Activated naive CD8-positive, alpha-beta T cell treated with anti-CD3 and anti-CD28 coated beads, Interleukin-2, amount 50 U/mL, for 24 hours (primary cell): ENCODE measurements at places on chromosomes 2 and 18.
A peak's percentile ranks its signal among the peaks of the same experiment; 100 is the strongest.

DNA sequence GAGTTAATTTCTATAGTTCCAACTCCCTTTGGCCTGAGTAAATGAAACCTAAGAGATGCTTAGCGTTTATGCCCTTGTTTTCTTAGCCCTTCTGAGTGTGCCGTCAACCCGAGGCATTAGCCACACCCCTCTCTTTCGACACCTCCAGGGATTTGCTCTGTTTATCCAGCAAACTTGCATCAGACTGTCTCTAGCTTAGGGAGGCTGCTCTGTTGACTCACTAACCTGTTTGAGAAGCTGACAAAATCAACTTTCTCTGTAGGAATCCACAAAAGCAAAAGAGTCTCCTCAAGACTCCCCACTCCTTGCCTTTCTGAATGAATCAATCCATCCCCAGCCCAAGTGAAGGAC lies 317.6 kb downstream of the TNS1 start:
- DNase-seq: no peak
- H3K4me1 ChIP-seq: peaks cover 3% of the 10 kb centered on the region
- H3K36me3 ChIP-seq: peaks cover 5% of the 10 kb centered on the region
- H3K4me3 ChIP-seq: no peak overlapping the region

DNA sequence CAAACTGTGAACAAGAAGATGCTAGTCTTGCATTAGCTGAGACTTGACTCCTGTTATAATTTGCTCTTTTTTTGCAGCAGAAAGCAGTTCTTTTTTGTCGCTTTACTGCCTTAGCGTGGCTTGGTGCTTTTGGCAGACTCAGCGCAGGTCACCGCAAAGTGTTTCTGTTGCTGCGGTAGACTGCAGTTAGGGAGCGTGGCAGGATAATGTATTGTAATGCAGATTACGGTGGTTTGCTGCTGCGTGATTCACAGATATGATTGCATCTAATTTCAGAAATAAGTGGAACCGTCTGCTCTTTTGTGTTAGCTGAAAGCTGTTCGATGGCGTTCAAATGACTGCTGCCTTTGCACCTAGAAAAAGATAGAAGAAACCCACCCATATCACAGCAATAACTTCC lies 131.6 kb upstream of the SATB2 start:
- no peaks in the 10 kb centered on the region for H3K27me3 ChIP-seq
- DNase-seq: no peak
- no peaks in the 10 kb centered on the region for H3K36me3 ChIP-seq
- H3K27ac ChIP-seq: no peak overlapping the region
- H3K4me1 ChIP-seq: no peaks in the 10 kb centered on the region

- no peak overlapping the region for H3K27ac ChIP-seq
- no peak overlapping the region for H3K4me3 ChIP-seq
- H3K4me1 ChIP-seq: no peaks in the 10 kb centered on the region
- H3K36me3 ChIP-seq: no peaks in the 10 kb centered on the region
Observed at GRCh38 chr2:41826921-41827320, 220.9 kb upstream of the PKDCC start.

GRCh38 chr2:56739413-56739812 lies 555.6 kb downstream of the CCDC85A start:
- DNase-seq: no peak
- no peak overlapping the region for H3K4me3 ChIP-seq
- H3K4me1 ChIP-seq: no peaks in the 10 kb centered on the region

- peaks cover 17% of the 10 kb centered on the region for H3K4me1 ChIP-seq
- DNase-seq: no peak
- H3K27me3 ChIP-seq: no peaks in the 10 kb centered on the region
- no peak overlapping the region for H3K27ac ChIP-seq
- no peak overlapping the region for H3K4me3 ChIP-seq
Observed at GRCh38 chr2:157319795-157320194, 5.8 kb downstream of the ERMN start.

DNA sequence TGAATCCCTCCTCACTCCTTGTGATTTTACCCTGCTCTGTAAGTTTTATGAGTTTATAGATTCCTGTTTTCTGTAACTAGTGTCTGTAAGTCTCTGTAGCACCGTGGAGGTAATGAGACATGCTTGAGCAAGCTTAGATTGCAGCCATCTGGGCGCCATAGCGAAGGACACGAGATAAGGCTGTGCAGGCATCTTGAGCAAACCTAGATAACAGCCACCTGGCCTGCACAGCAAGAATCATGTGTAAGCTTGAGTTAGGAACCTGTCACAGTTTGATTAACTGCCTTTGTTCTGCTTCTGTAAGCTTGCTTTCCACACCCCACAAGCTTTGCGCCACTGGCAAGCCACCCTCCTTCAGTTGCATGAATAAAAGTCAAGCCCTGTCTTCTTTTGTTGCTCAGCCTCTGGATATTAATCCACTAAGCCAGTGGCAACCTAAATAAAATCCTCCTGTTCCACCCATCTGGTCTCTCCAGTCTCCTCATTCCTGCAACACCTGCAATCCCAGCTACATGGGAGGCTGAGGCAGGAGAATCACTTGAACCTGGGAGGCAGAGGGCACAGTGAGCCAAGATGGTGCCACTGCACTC lies 270.6 kb upstream of the RGPD4 start:
- no peaks in the 10 kb centered on the region for H3K36me3 ChIP-seq
- H3K27ac ChIP-seq: no peak overlapping the region
- H3K4me3 ChIP-seq: no peak overlapping the region
- DNase-seq: no peak

- H3K4me3 ChIP-seq: no peak overlapping the region
- H3K27ac ChIP-seq: no peak overlapping the region
- no peaks in the 10 kb centered on the region for H3K36me3 ChIP-seq
- DNase-seq: peak; percentile 15
Observed at GRCh38 chr2:196337208-196337953, 166.0 kb upstream of the STK17B start.

DNA sequence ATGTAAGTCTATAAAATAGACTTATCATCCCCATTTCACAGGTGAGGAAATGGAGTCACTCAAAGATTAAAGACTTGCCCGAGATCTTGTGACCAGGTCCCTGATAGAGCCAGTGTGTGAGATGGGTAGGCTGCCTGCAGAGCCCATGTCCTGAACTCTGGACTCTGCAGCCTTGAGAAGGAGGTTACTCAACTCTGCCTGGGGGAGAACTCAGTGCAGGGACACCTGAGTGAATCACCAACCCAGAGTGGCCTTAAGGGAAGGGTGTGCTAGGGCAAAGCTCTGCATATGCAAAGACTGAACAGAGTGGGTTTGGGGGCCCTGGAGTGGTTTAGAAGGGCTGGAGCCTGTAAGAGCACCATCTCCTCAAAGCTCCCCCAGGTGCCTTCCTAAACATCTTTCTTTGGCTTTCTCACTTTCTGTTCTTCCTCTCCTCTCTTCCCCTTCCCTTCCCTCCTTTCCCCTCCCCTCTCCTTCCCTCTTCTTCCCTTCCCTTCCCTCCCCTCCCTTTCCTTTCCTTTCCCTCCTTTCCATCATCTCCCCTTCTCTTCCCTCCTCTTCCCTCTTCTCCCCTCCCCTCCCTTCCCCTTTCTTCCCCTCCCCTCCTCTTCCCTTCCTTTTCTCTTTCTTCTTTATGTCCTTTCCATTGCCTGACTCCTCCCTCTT lies 67.6 kb downstream of the CELF4 start:
- H3K36me3 ChIP-seq: no peaks in the 10 kb centered on the region
- no peak for DNase-seq
- H3K4me3 ChIP-seq: no peak overlapping the region
- no peaks in the 10 kb centered on the region for H3K4me1 ChIP-seq
- H3K27me3 ChIP-seq: peaks cover 2% of the 10 kb centered on the region
- H3K27ac ChIP-seq: no peak overlapping the region

GRCh38 chr2:7992612-7993602 lies 688.9 kb upstream of the ID2 start:
- no peak for DNase-seq
- no peak overlapping the region for H3K27ac ChIP-seq
- no peaks in the 10 kb centered on the region for H3K36me3 ChIP-seq
- no peak overlapping the region for H3K4me3 ChIP-seq
- H3K4me1 ChIP-seq: peaks cover 4% of the 10 kb centered on the region

- peaks cover 2% of the 10 kb centered on the region for H3K27me3 ChIP-seq
- peaks cover 56% of the 10 kb centered on the region for H3K36me3 ChIP-seq
- peaks cover 57% of the 10 kb centered on the region for H3K4me1 ChIP-seq
Observed at GRCh38 chr2:218218268-218219185, 1.5 kb downstream of the ARPC2 start.

- H3K27me3 ChIP-seq: no peaks in the 10 kb centered on the region
- H3K27ac ChIP-seq: no peak overlapping the region
- peaks cover 12% of the 10 kb centered on the region for H3K36me3 ChIP-seq
- no peak for DNase-seq
Observed at GRCh38 chr2:190858817-190859216, 21.8 kb upstream of the GLS start.

DNA sequence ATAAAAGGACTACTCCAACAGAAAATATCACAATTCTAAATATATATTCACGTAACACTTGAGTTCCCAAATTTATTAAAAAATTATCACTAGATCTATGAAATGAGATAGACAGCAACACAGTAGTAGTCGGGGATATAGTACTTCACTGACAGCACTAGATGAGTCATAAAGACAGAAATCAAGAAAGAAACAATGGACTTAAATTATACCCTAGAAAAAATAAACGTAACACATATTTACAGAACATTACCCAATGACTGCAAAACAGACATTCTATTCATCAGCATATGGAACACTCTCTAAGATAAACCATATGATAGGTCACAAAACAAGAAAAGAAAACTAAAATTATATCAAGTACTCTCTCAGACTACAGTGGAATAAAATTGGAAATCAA lies 429.4 kb downstream of the MBD2 start:
- H3K27ac ChIP-seq: no peak overlapping the region
- H3K4me1 ChIP-seq: no peaks in the 10 kb centered on the region
- no peak overlapping the region for H3K4me3 ChIP-seq
- H3K36me3 ChIP-seq: no peaks in the 10 kb centered on the region

GRCh38 chr2:160028431-160029269 lies 33.8 kb downstream of the PLA2R1 start:
- no peak overlapping the region for H3K27ac ChIP-seq
- no peaks in the 10 kb centered on the region for H3K4me1 ChIP-seq
- H3K27me3 ChIP-seq: peaks cover 2% of the 10 kb centered on the region

DNA sequence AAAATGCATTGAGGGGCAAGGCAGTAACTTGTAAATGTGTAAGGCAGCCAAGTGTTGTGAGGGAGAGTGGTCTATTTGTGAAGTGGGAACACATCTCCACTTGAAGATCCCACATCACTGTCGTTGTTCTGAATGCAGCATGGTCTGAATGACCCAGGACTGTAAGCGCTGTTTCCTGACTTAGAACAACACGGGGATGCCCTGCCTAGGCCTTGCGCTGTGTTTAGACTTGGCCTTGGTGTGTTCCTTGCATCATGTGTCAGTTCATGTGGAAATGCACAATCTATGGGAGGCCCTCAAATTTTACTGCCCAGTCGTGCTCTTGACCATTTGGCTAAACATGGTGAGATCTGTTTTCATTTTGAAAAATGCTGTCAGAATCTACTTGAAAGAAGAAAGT lies 205.1 kb downstream of the SOX11 start:
- no peak for DNase-seq
- H3K27ac ChIP-seq: no peak overlapping the region
- H3K4me1 ChIP-seq: no peaks in the 10 kb centered on the region
- H3K27me3 ChIP-seq: no peaks in the 10 kb centered on the region

GRCh38 chr2:47011696-47012095 lies 96.1 kb upstream of the MCFD2 start:
- no peaks in the 10 kb centered on the region for H3K27me3 ChIP-seq
- no peaks in the 10 kb centered on the region for H3K4me1 ChIP-seq
- no peak overlapping the region for H3K27ac ChIP-seq
- no peak overlapping the region for H3K4me3 ChIP-seq

GRCh38 chr2:181140928-181141327 lies 160.5 kb downstream of the UBE2E3 start:
- H3K4me3 ChIP-seq: peak overlapping the region; percentile 64
- DNase-seq: no peak

DNA sequence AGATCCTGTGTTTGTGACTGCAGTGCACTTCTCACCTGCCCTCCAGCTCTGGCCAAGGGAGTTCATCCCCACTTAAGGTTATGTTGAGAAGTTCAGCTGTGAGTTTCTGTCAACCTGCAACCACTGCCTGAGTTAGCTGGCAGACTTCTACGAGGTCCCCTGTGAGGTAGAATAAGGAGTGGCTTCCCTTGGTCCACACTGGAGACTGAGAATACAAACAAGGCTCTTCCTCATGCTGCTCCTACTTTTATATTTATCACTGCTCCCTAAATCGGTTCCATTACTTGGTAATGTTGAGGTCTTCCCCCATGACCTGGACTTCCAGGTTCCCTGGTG lies 353.2 kb upstream of the CWC22 start:
- peaks cover 2% of the 10 kb centered on the region for H3K4me1 ChIP-seq
- no peak overlapping the region for H3K27ac ChIP-seq
- H3K36me3 ChIP-seq: no peaks in the 10 kb centered on the region
- DNase-seq: no peak
- no peaks in the 10 kb centered on the region for H3K27me3 ChIP-seq
- no peak overlapping the region for H3K4me3 ChIP-seq

GRCh38 chr2:28086611-28087010 lies 196.1 kb downstream of the BABAM2 start:
- no peak overlapping the region for H3K27ac ChIP-seq
- H3K27me3 ChIP-seq: no peaks in the 10 kb centered on the region
- no peaks in the 10 kb centered on the region for H3K36me3 ChIP-seq
- no peak for DNase-seq
- peaks cover 6% of the 10 kb centered on the region for H3K4me1 ChIP-seq

DNA sequence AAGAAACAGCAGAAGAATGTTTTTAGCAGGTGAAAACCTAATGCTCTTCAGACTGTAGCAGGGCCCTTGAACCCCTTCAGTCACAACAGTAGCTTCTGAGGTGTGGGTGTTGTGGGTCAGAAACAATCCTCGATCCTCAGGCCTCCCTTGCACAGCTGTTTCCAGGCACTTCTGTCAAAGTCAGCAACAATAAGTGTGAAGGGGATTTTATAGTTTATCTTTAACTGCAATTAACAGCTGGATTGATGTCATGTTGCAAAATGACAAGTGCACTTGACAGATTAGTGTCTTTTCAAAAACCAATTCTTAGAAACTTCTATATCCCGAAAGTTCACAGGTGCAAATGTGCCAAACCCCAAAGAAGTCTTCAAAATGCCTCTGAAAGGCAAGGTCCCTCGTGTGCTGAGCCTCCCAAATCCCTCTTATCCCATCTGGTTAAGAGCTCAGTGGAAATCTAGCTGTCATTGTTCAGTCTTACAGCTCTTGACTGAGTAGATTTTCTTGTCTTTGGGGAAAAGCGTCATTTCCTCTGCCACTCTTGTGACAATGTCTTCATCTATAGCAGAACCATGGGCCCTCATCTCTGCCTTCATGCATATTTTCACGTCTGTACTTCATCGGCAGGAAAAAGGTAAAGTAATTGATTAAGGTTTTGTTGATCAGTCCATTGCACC lies 29.6 kb downstream of the M1AP start:
- DNase-seq: no peak
- H3K36me3 ChIP-seq: no peaks in the 10 kb centered on the region
- peaks cover 2% of the 10 kb centered on the region for H3K4me1 ChIP-seq
- H3K4me3 ChIP-seq: no peak overlapping the region
- peaks cover 15% of the 10 kb centered on the region for H3K27me3 ChIP-seq
- H3K27ac ChIP-seq: no peak overlapping the region
